ENCODE measurements at places on chromosomes 12 and 14. TPM values are rescaled to one million over a fixed set of nuclear protein-coding genes. Genes with fewer than 3 reads are reported as not detected.

DNA sequence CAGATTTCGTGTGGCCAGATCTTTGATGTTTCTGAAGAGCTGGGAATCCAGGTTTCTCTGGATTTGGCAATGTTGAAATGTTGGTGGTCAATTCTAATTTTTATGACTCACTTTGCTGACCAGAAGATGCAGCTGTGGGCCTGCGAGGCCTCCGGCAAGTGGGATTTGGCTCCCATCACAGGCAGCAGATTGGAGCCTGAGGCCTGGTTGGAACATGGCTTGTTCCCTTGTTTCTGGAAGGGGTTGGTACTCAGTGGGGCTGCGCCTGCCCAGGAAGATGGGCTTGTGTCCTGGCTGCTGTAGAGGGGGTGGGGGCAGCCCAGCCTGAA is 23.1 kb downstream of the FBRSL1 start:
- H3K27me3 ChIP-seq = no peaks in the 10 kb centered on the region
- peaks cover 7% of the 10 kb centered on the region for H3K4me1 ChIP-seq
- H3K36me3 ChIP-seq = no peaks in the 10 kb centered on the region

DNA sequence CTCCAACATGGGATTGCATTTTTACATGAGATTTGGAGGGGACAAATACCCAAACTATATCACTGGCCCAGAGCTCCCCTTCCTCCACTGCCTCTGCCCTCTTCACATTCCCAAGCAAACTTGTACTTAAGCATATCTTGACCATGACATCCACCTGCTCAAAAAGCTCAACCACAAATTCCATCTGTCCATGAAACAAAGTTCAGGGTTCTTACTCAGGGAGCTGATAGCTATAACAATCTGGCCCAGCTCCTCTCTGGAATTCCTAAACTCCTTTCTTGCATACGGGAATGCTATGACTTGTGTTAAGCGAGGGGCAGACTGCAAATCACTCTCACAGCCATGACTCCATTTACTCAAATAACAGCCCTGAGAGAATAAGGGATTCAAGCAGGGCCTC is 152.1 kb downstream of the GALC start:
- H3K27me3 ChIP-seq = no peaks in the 10 kb centered on the region
- H3K4me3 ChIP-seq = no peak overlapping the region
- H3K4me1 ChIP-seq = no peaks in the 10 kb centered on the region
- H3K27ac ChIP-seq = no peak overlapping the region
- peak; percentile 40 for DNase-seq
- no peaks in the 10 kb centered on the region for H3K36me3 ChIP-seq

GRCh38 chr14:68627050-68627867 is 165.6 kb downstream of the ZFP36L1 start:
- no peaks in the 10 kb centered on the region for H3K27me3 ChIP-seq
- peak; percentile 43 for DNase-seq

DNA sequence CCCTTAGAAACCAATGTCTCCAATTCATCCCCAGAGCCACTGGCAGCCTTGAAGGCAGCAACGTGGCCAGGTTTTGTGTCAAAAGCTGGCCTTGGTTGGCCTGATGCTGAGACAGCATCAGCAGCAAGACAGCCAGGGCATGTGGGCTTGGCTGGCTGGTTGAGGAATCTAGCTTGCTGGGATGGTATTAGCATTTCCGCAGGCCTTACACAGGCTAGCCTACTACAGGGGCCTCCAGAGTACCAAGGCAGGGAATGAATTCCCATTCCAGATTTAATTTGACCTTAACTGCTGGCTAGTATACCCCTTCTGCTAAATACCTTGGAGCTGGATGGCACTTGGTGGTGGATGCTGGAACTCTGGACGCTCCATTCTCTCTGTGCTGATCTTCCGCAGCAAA is 15.8 kb downstream of the NGDN start:
- no peak overlapping the region for H3K4me3 ChIP-seq
- DNase-seq = no peak
- H3K27ac ChIP-seq = no peak overlapping the region
- H3K36me3 ChIP-seq = peaks cover 8% of the 10 kb centered on the region

The IAPP gene
- total RNA-seq = not detected

The NKX2-1 gene
- not detected for total RNA-seq

- no peaks in the 10 kb centered on the region for H3K36me3 ChIP-seq
- H3K4me3 ChIP-seq = no peak overlapping the region
- peaks cover 4% of the 10 kb centered on the region for H3K4me1 ChIP-seq
- H3K27me3 ChIP-seq = no peaks in the 10 kb centered on the region
- peak; percentile 46 for DNase-seq
Measured at GRCh38 chr14:24392325-24393091, 6.3 kb upstream of the NYNRIN start.

The OR4E2 gene
- not detected for total RNA-seq

DNA sequence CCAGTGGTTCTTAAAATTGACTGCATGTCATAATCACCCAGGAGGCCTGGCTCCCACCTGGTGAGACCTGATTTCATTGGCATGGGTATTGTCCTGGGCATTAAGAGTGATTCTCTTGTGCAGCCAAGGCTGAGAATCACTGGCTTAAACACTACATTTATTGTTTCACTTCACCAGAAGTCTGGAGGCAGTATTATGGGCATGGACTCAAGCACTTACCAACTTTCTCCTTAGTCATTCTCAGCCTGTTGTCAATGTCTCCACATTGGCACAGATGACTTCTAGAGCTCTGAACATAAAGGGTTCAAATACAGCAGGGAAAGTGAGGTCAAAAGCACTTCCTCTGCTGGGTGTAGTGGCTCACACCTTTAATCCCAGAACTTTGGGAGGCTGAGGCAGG is 25.6 kb upstream of the GCH1 start:
- no peak for DNase-seq
- H3K36me3 ChIP-seq = no peaks in the 10 kb centered on the region
- H3K27ac ChIP-seq = no peak overlapping the region
- H3K4me3 ChIP-seq = no peak overlapping the region
- no peaks in the 10 kb centered on the region for H3K27me3 ChIP-seq

GRCh38 chr12:89706986-89707702 is 1.5 kb downstream of the ATP2B1 start:
- peak; percentile 22 for DNase-seq
- H3K4me3 ChIP-seq = peak overlapping the region; percentile 74
- H3K27ac ChIP-seq = no peak overlapping the region

DNA sequence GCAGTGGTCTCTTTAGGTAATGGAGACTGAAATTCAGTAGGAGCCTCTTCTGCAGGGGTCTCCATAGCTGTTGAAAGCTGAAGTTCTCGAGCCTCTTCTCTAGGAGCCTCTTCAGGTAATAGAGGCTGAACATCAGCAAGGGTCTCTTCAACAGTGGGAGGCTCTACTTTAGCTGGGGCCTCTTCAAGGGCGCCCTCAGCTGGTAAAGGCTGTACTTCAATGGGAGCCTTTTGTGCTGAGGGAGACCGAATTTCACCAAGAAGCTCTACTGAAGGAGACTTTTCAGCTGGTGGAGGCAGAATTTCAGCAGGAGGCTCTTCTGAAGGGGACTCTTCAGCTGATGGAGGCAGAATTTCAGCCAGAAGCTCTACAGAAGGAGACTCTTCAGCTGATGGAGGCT is 1.5 kb downstream of the FSCB start:
- no peaks in the 10 kb centered on the region for H3K4me1 ChIP-seq
- H3K4me3 ChIP-seq = no peak overlapping the region
- H3K27ac ChIP-seq = no peak overlapping the region
- H3K36me3 ChIP-seq = no peaks in the 10 kb centered on the region
- H3K27me3 ChIP-seq = no peaks in the 10 kb centered on the region
- no peak for DNase-seq

The WDHD1 gene
- 7.2 TPM for total RNA-seq

DNA sequence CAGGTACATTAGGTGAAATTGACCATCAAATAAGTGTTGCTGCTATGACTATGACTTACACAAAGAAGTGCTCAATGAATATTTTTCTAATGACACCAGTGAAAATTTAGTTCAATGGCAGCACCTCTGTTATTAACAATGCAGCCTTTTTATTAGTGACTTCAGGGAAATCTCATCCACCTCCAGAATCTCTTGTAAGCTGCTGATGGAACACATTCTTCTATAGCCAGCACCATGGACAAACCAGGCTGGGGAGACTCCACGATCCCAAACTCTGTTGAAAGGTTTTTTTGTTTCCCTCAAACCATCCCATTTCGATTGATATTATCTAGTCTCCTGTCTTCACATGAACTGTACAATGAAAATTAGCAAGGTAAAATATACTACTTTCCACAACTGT is 265.9 kb downstream of the ITPR2 start:
- no peak overlapping the region for H3K4me3 ChIP-seq
- DNase-seq = no peak
- H3K36me3 ChIP-seq = no peaks in the 10 kb centered on the region
- no peak overlapping the region for H3K27ac ChIP-seq
- no peaks in the 10 kb centered on the region for H3K27me3 ChIP-seq

The CBLN3 gene
- total RNA-seq = 5.4 TPM

- no peaks in the 10 kb centered on the region for H3K36me3 ChIP-seq
- H3K27me3 ChIP-seq = no peaks in the 10 kb centered on the region
- no peak overlapping the region for H3K4me3 ChIP-seq
- peak; percentile 89 for DNase-seq
- H3K27ac ChIP-seq = peak overlapping the region; percentile 87
- H3K4me1 ChIP-seq = peaks cover 28% of the 10 kb centered on the region
Measured at GRCh38 chr12:12803186-12803585, 10.0 kb upstream of the DDX47 start.

DNA sequence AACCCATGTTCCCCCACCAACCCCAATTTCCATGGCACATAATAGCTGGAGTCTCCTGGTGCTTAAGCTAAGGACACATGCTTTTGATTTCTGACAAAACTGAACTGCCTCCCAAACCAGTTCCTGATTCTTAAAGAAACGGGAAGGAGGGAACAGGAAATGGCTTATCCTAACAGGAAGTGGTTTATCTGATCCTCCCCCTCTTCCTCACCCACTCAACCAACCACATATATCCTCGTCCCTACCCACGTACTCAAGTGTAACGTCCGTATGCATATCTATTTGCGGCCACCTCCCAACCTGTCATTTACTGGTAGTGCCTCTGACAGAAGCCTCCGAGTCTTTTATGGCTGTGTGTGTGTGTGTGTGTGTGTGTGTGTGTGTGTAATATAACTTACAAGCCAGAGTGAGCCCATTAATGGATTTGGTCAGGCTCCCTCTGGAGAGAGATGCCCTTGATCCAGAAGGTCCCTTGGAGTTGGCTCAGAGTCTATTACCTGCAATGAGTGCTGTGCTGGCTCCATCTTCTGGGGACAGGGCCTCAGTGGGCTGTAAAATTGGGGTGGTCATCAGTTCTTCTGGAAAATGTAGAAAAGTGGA is 7.7 kb downstream of the DAZAP2 start:
- peak; percentile 53 for DNase-seq
- no peaks in the 10 kb centered on the region for H3K27me3 ChIP-seq

DNA sequence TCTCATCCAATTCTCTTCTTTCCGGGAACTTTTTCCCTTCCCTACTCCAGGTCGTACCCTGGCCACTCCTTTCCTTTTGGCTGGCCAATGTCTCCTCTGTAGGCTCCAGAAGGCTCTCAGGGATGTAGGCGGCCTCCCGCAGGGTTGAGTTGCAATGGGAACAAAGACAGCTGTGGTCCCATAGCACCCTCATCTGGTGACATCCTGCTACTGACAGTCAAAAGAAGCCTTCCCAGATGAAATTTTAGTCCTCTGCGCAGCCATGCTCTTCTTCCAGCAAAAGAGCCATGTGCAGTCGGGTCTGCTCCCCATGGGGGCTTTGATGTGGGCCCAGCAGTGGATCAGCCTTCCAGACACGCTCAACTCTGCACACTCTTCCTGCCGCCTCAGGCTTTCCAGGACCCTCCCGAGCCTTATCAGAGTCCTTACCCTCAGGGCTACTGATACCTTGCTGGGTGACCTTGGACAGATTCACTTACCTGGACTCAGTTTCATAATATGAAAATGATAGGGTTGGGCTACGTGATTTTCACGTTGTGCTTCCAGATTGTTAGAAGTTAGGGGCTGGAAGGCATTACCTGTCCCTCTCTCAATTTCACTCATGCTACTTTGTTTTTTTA is 5.5 kb upstream of the CELA1 start:
- H3K27ac ChIP-seq = no peak overlapping the region
- peaks cover 2% of the 10 kb centered on the region for H3K27me3 ChIP-seq
- no peak for DNase-seq
- no peak overlapping the region for H3K4me3 ChIP-seq

The MTERF2 gene
- total RNA-seq = 4.5 TPM

The MYBPC1 gene
- total RNA-seq = not detected

The PCED1B gene
- 2.4 TPM for total RNA-seq

GRCh38 chr14:102608064-102608446 is 15.6 kb downstream of the RCOR1 start:
- no peaks in the 10 kb centered on the region for H3K36me3 ChIP-seq
- H3K4me1 ChIP-seq = no peaks in the 10 kb centered on the region
- H3K27ac ChIP-seq = no peak overlapping the region
- H3K4me3 ChIP-seq = no peak overlapping the region
- H3K27me3 ChIP-seq = no peaks in the 10 kb centered on the region

DNA sequence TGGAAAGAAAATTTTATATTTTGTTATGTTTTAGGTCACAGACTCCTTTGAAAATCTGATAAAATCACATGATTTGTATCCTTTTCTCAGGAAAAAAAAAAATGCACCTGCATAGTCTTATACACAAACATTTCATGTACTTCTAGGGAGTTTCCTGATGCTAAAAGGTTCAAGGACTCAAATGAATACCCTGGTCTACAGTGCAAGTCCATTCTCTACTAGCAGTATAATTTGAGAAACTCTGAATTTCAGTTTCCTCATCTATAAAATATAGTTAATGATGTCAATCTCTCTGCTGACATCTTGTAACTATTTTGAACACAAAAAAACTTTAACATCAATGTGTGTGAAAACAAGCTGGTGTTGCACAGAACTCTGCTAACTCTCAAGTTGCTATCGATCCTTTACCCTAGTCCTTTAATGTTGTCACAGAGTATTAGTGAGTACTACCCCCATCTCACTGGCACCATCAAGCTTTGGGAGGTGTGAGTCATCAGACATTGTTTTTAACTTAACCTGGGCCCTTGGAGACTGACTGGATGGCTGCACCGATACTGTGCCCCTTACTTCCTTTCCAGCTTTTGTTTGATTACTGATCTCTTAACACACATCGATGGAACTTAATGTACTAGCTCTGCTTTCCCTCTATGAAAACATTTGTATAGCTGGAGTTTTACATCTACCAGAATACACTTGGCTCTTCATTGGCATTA is 251.9 kb upstream of the SOX5 start:
- peak; percentile 3 for DNase-seq
- H3K4me1 ChIP-seq = peaks cover 33% of the 10 kb centered on the region
- no peaks in the 10 kb centered on the region for H3K27me3 ChIP-seq
- no peak overlapping the region for H3K4me3 ChIP-seq
- H3K27ac ChIP-seq = no peak overlapping the region
- no peaks in the 10 kb centered on the region for H3K36me3 ChIP-seq

- H3K4me3 ChIP-seq = no peak overlapping the region
- H3K27ac ChIP-seq = peak overlapping the region; percentile 72
- DNase-seq = peak; percentile 78
- H3K27me3 ChIP-seq = no peaks in the 10 kb centered on the region
- H3K36me3 ChIP-seq = no peaks in the 10 kb centered on the region
Measured at GRCh38 chr12:125140279-125141209, 75.3 kb downstream of the AACS start.

GRCh38 chr14:104138098-104138717 is at the start of gene KIF26A:
Gene KIF26A, plus strand, starts transcription at chr14:104138587. Its CDS starts 136 bp downstream, at chr14:104138723.
- no peak within 1 kb of the TSS for H3K4me3 ChIP-seq
- no peak within 1 kb of the TSS for H3K27ac ChIP-seq
- DNase-seq = no peak
- H3K36me3 ChIP-seq = no peaks in the 10 kb centered on the region
- H3K27me3 ChIP-seq = peaks cover 25% of the 10 kb centered on the region
